KBM-7 (cell line): ENCODE measurements at places on chromosomes 12 and 14.

GRCh38 chr12:69272511-69272910 lies 33.1 kb downstream of the CPSF6 start:
- DNase-seq = no peak

DNA sequence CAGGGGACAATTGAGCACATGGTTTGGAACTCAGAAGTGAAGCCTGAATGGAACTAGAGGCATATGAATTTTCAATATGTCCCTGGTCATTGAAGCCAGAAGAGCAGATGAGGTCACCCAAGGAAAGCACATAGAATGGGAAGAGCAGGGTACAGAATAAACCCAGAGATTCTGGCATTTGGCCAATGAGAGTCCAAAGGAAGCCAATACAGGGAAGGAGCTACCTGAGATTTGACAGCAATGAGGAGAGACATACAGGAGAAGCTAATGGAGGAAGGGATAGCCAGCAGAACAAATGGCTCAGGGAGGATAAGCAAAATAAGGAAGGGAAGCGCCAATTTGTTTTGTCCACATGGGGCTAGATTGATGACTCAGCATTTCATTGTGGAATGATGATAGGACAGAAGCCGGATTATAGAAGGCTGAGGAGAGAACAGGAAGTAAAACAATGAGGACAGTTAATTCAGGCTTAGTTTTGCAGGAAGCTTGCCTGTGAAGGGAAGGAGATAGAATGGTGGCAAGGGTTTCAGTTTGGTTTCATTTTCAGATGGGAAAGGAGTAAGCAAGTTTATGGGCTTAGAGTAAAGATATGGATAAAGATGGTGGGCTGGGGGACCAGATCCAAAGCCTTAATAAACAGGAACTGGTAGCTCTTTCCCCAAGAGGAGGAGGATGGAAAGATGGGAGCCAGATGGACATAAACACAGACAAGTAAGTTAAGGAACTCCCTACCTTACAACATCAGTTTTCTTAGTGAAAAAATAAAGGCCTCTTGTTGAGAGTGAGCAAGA lies 3.2 kb upstream of the SPTSSA start:
- DNase-seq = peak; percentile 86

- DNase-seq = no peak
Measured at GRCh38 chr12:53180931-53181645, 363 bp upstream of the CSAD start.

DNA sequence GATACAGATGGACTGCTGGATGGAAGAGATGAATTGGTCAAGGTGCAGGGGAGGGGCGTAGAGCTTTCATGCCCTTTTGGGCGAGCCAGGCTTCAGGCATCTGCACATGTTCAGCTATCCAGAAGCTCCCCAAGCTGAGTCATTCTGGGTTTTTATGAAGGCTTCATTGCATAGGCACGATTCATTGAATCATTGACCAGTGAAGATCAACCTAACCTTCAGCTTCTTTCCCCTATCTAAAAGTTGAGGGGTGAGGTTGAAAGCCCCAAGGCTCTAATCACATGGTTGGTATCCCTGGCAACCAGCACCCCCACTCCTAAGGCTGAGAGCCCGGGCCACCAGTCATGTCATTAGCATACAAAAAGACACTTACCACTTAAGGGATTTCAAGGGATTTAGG lies 36.3 kb downstream of the RPS29 start:
- DNase-seq = no peak

DNA sequence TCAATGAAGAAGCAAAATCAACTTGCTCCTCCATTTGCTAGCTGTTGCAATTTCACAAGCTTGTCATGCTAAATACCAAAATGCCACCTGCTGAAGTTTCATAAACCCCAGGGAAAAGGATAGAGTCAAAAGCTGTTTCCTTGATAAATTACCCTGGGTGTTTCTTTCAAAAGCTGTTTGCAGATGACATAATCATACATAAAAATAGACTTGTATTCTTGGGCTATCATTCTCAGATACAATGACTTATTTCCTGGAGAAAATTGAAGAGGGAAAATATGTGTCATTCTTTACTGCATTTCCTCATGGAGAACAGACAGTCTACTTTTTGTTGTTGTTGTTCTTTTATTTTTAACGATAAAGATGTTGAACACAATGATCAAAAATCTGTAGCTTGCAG lies 119.2 kb downstream of the GALC start:
- no peak for DNase-seq

DNA sequence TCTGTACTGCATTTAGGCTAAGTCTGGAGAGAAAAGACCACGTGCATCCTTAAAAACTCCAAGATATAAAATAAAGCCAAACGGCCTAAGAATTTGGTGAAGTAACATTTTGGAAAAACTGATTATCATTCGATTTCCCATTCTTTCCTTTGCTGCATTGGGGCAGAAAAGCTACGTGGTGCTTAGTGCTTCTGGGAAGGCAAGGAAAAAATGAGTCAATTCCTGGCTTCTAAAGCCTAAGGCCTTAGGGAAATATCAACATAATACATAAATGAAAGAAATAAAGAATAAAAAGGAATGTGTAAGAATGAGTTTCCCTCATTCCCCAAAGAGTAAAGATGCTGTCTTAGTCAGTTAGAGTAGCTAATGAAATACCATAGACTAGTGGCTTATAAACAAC lies 520.5 kb downstream of the GLT1D1 start:
- no peak for DNase-seq

GRCh38 chr14:68363843-68364767 lies 428.8 kb downstream of the ZFP36L1 start:
- no peak for DNase-seq

- DNase-seq = no peak
Measured at GRCh38 chr12:132133952-132134652, 10.0 kb downstream of the DDX51 start.

DNA sequence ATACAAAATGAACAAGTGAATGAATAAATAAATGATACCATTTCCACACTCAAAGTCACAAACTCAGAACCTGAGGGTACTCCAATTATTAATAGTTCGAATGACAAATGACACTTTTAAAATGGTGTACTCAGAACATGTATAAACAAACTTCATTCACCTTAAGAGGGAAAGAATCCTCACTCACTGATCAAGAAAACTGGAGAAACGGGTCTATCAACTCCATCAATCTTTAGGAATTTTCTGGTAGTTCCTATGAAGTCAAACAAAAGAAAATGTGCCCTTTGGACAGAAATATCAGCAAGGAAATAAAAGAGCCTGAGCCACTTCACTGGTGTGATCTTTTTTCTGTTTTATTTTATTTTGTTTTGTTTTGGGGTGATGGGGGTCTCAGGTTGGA lies 5.2 kb upstream of the NRDE2 start:
- no peak for DNase-seq

GRCh38 chr12:95959107-95959506 lies 16.0 kb downstream of the AMDHD1 start:
- peak; percentile 21 for DNase-seq
